Activated B cell treated with CpG ODN at 0.5 μM for 24 hours (primary cell): ENCODE measurements at places on chromosomes 2 and 18. TPM values are rescaled to one million over a fixed set of nuclear protein-coding genes. Genes with fewer than 3 reads are reported as not detected.

DNA sequence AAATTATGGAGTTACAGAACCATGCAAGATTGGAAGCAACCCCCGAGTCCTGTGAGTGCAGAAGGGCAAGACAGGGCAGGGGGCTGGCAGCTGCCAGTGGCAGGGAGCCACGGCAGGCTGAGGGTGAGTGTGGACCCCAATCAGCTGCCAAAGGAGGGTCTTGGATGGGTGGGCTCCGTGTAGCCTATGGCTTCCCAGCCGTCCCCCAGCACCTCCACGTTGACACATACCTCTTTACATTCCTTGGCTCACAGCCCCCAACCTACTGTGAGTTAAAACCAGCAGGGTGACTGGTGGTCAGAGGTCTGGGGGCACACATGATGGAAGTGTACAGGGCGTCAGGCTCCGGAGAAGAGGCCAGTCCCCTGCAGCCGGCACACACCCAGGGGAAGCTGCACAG, 60.9 kb upstream of the SALL3 start:
- no peak for DNase-seq

- DNase-seq = no peak
Measured at GRCh38 chr2:235749121-235749770, 255.4 kb downstream of the AGAP1 start.

FEV gene
- not detected in 2 replicates for total RNA-seq

DNA sequence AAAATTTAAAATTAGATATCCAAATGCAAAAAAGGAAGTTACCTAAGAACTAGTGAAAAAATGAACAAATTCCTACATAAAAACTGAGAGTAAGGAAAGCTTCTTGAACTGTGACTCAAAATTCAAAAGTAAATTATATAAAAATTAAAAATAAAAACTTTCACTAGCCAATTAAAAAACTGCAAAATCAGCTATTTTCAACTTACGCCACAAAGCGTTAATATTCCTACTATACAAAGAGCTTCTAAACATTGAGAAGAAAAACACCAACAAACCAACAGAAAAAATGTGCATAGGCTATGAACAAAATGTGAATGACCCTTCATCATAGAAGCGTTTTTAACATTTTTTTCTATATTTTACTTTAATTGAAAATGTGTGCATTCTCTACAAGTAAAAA, 445.7 kb downstream of the CDH2 start:
- no peak for DNase-seq

PIK3C3 gene
- total RNA-seq = 56.7 and 65.3 TPM in 2 replicates

DNA sequence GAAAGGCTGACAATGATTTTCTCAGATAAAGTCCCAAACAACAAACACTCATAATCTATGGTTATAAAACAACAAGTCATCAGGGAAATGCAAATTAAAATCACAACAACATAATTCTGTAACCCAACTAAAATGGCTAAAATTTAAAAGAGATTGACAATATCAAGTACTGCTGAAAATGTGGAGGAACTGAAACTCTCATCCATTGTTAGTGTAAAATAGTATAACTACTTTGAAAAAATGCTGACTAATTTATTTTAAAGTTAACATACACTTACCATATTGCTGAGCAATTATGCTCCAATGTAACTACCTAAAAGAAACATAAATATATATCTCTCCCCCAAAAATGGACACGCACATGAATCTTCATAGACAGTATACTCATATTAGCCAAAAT, 245.9 kb upstream of the SPOPL start:
- no peak for DNase-seq

- no peak for DNase-seq
Measured at GRCh38 chr2:9721344-9721743, 90.5 kb upstream of the YWHAQ start.

SCN3A gene
- total RNA-seq = 2.2 and 2.6 TPM in 2 replicates

DNA sequence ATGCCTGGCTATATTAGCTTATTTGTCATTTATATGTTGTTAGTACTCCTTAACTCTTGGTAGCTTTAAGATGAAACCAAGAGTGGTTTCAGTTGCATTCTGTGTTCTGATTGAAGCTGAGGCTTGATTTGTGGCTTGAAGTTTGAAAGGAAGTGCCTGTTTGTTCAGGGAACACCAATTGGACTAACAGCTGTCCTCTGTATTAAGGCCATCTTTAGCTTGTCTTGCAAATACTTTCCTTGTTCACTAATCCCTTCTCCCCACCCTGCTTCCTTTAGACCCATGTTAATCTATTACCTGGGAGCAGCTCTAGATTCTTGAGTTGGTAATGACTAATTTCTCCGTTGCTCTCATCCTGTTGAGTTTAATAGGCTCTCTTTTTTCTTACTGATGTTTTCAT, 13.4 kb downstream of the ITGA6 start:
- DNase-seq = no peak

DNA sequence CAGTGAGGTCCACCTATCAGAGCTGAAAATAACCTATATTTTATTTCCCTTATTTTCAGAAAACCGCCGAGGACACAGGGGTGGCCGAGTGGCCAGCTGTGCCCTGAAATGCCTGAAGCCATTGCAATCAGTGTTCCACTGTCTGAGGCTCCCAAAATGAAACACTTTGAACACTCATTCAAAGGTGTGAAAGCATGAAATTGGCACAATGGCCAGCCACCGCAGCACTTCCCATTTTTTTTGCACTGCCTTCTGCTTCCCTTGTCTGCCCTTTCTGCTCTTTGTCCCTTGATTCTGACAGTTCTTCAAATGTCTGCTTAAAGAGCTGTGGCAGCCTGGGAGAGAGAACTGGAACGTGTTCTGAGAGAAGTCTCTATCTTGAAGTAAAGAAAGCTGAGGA, 1127.5 kb upstream of the CELF4 start:
- DNase-seq = no peak

AMER3 gene
- total RNA-seq = not detected in 2 replicates

DNA sequence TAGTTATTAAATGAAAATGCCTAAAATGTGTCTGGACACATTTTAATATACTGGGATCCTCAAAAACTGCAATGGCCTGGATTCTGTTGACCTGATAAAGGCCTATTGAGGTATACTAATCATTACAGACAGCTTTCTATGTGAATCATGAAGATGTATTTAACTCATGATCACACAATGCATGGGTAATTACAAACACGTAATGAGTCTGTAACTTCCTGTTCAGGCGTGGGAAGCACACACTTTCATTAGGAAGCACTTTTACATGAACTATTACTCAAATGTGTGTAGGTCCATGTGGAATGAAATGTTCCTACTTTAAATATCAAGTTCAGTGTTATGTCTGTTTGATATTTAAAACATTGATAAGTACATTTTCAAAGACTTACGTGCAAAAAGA, 108.7 kb downstream of the NCKAP5 start:
- no peak for DNase-seq

DNA sequence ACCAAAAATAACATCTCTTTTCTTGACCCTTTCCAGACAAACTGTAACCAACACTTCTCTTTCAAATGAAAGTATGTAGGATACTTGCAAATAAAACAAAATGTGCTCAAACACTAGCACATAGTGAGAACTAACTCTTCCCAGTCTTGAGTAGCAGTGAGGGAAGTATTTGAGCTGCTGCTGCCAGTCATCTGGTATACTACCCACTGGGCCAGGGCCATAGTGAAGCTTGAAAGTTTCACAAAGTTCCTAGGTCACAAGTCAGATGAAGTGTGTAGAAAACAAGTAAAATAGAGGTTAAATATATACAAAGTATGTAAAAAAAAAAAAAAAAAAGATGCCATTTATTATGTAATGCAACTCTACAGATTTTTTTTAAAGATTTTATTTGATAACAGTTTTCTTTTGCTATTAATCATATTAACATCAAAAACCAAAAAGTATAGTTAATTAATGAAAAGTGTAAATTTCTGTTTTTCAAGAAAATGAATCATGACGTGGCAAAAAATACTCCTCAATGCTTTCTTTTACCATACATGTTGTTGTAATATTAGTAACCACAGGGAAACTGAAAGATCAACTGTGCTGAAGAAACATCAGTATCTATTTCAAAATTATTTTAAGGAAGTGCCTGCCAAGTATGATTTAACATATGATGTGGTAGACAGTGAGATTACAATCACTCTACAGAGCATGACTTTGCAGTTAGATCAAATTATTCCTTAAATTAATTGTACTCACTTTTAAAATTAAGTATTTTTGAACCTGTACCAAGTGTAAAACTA, 21.6 kb upstream of the TRIB2 start:
- no peak for DNase-seq

SFTPB gene
- 0.05 TPM in 1 of 2 replicates, not detected in the other for total RNA-seq

RAB6C gene
- not detected in 2 replicates for total RNA-seq

DNA sequence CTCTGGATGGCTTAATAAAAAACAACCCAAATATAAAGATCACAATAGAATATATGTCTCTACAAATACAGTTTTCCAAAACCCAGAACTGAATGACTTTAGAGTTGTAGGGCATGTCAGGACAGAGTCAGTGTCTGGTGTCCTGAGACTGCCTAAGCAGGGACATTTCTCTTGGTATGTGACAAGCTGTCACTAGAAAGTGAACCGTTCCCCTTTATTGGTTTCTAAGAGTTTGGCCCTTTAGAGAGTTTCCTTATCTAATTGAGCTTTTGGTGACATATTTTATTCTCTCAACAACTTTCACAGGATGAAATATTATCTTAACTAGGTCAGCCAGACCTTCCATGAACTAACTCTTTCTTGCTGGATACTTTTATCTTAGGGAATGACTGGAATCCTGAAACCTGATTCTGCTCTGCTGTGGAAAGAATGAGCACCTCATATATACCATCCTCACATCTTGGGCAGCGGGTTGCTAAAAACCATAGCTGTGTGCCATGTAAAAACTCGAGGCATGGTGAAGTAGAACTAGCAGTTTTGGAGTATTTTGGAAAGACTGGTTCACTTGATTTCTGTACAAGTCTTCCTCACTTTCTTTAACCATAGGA, 54.8 kb downstream of the CAVIN2 start:
- DNase-seq = no peak
